ENCODE measurements at places on chromosomes 6 and 20.

DNA sequence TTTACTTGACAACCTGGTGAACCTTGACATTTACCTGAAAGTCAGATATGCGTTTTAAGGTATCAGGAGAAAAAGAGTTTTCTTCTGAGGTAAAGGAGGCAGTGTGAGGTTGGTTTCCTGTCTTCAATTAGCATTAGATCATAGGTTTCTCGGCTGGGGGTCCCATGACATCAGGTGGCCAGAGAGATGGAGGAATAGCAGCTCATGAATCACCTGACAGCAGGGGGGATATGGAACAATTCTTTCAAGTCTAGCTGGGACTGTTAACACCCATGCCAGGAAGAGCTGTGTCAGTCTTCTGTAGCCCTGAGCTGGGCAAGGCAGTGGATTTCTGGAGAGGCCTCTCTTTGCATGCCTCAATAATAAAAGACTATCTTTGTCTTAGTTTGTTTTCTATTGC lies 108.0 kb upstream of the TMEM170B start:
- DNase-seq: no peak

GRCh38 chr6:143685653-143686052 lies 7.9 kb downstream of the PHACTR2 start:
- no peak for DNase-seq

- DNase-seq: no peak
These were observed 102.7 kb upstream of the CNKSR3 start for GRCh38 chr6:154613137-154613676.

DNA sequence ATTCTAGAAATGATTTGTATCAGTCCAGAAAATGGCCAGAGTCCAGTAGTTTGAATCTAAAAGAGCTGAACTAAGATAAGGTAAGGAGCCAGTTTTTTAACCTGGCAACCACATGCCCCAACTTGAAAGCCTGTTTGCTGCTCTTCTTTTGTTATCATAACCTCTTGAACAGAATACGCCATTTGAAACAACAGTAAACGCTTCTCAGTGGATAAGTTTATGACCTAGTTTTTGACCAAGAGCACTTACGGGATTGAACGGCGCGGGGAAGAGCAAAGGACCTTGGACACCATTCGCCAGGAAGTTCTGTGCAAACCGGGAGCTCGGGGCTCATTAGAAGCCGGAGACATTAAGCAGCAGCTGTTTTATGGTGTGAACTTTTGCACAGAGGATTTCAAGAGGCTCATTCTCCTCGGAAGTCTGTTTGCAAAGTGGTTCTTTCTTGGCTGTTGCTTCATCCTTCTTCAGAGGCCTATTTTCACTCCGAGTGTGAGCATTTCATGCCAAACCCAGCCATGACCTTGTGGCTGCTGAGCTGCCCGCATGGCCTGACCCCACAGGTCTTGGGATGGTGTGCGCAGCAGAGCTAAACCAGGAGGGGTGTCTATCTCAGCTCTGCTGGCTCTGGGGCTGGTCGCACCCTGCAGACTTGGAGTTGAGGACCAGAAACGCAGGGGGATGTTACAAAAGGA lies 215.1 kb downstream of the SOX4 start:
- DNase-seq: no peak

DNA sequence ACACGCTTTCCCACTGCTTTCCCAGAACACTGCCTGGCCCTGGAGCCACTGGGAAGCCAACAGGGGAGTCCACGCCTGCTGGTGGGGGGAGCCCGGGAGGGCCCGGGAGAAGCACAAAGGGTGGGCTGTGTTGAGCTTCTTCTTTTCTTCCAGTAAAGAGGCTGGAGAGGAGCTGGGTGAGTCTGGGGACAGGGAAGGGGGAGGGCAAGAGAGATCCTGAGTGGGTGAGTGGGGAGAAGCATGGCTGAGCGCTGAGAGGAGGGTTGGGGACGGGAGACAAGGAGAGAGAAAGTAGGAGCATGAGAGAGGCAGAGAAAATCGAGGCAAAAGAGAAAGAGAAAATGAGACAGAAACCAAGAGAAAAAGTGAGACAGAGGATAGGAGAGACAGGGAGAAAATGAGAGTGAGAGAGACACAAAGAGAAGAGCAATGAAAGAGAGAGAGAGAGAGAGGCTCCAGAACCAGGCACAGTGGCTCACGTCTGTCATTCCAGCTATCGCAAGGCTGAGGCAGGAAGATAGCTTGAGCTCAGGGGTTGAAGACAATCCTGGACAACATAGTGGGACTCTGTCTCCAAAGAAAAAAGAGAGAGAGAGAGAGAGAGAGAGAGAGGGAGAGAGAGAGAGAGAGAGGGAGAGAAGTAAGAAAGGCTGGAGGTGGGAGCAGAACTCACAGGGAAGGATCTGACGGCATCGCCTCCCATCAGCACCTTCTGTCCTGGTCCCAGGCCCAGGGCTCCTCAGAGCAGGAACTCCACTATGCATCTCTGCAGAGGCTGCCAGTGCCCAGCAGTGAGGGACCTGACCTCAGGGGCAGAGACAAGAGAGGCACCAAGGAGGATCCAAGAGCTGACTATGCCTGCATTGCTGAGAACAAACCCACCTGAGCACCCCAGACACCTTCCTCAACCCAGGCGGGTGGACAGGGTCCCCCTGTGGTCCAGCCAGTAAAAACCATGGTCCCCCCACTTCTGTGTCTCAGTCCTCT lies 2.0 kb downstream of the LST1 start:
- no peak for DNase-seq

DNA sequence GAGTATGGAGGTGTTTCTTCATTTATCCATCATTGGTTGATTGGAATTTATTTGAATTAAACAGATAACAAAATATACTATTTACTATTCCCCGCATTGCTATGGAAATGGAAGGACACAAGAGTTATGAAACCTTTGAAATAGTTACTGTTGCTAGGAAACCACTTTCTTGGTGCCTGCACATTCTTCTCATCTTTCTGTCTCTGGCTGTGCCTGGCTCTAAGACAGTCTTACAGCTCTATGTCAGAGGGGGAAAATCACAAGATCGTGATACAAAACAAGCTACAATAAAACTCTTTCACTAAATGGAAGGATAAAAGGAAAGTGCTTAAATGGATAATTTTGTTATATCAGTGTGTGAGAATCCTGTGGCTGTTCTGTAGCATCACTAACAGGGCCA lies 453.0 kb downstream of the LMBRD1 start:
- no peak for DNase-seq

GRCh38 chr20:36815454-36816091 lies 42.0 kb upstream of the DSN1 start:
- DNase-seq: no peak

DNA sequence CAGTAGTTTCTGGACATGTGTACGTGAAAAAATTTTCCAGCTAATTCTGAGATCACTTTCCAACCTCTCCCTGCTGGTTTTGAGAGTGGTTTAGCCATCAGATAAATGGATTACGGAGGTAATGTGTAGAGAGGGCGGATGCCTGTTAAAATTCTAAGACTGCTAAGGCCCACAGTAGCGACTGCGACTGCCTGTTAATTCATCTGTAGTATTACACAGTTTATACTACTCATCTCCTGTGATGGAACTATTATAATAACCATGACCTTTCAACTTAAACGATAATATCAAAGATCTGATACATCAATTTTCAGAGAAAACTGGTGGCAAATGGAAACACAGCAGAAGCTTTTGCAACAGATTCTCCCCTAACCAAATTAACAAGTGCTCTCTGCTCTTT lies 102.3 kb downstream of the IRF4 start:
- DNase-seq: no peak

GRCh38 chr6:64214373-64214772 lies 578.8 kb downstream of the PHF3 start:
- DNase-seq: no peak

DNA sequence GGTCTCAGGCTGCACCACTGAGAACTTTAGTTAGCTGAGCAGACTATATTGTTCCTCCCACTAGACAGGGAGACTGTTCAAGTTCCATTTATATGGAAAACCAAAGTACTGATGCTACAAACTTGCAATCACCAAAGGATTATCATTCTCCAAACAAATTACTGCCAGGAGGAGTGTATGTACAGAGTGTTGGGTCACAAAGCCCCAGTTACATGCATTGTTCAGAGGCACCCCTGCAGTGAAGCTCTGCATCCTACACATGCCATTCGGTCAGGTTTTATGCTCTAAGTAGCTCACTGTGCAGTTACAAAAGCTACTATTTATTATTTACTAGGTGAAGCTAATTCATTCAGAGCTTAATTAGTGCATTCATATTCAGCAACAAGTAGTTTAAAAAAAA lies 75.8 kb downstream of the SMLR1 start:
- no peak for DNase-seq

- no peak for DNase-seq
These were observed 31.3 kb downstream of the MBOAT1 start for GRCh38 chr6:20180935-20181334.

DNA sequence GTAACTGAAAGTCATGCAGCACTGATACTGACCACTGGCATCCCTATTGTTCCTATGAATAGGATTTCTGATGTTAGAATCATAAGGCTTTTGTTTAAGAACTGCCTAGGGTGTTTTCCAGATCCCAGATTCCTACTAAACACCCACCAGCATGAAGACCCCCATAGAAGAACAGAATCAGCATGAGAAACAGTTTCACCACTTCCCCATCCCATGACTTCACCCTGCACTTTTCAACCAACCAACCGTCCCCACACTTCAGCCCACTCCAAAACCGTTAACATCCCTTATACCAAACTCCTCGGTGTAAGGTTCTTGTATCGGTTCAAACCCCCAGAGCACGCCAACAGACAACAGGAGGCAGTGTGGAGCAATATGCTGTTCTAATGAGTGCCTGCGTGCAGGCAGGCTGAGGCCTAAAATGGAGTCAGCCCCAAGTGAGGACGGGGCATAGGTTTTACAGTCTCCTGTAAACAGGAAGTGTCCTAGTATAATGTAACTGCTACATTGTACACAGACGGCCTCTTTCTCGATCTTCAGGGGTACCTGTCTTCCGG lies 11.4 kb upstream of the SSTR4 start:
- no peak for DNase-seq

DNA sequence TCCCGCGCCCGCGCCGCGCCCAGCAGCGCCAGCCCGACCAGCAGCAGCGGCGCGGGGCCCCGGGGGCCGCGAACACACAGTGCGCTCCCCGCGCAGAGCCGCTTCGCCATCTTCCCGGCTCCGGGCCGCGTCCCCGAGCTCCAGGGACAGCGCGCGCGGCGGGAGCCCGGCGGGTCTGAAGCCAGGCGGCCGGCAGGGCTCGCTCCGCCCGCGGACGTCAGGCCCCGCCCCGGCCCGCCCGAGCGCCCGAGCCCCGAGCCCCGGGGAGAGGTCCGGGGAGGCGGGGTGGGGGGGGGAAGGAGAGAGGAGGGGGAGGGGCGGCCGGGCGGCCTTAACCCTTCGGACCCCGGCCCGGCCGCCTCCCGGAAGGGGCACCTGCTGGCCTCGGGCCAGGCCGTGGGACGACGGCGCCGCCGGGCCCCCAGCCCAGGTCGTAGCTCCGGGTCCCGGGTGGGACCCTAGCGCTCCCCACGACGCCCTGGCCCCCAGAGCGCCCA lies at the start of gene LAMA5:
LAMA5 (minus strand) TSS at position 177 of the 497 bp plus-strand sequence; CDS start at position 110, 67 bp downstream.
- no peak for DNase-seq

GRCh38 chr6:134346932-134347545 lies 29.1 kb upstream of the SGK1 start:
- no peak for DNase-seq

DNA sequence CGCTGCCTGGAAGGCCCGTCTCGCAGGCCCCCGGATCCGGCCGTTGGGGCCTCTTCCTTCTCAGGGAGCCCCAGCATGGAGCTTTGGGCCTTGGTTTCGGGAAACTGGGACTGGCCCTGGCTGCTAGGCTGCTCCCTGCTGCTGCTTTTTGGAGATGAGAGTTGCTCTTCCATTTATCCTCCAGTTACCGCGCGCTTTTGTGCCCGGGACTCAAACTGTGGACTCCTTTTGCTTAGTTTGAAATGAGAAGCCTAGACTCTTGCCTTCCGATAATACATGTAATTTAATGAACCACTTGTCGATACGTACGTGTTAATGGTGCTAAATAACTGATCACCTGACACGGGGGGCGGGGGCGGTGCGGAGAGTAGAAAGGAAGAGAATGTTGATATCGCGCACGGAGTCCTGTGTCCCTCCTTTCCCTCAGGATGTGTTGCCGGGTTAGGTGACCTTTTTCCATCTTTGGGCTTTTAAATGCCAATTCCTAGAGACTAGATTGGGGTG lies 968 bp downstream of the PHF3 start:
- peak; percentile 48 for DNase-seq

DNA sequence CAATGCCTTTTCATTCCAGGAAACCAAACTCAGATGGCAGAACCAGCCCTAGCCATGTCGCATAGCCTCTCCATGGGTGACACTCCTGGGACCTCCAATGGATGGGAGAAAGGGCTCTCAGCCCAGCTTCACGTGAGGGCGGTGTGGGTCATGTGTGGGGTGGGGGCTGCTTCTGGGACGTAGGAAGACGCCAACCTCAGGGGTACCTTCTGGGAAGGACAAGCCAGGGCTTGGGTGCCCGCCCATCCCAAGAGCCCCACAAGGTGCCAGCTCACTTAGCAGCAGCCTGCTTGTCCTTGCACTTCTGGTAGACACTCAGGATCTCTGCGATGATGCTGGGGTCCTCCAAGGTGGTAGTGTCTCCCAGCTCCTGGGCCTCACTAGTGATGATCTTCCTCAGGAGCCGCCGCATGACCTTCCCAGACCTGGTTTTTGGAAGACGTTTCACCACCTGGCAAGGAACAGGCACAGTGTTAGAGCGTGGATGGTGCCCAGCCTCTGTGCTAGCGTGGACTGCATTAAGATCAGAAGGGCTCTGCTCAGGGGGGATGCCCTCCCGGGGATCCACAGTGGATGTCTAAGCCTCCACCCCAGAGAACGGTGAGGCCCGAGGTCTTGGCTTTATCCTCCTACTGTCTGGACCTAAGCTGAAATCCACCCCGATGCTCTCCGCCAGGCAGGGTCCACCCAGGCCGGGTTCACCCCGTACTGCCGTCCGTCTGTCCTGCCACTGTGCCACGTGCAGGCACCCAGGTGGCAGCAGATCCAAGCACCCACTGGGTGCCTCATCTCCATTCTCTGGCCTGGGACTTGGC lies 15.1 kb upstream of the APMAP start:
- DNase-seq: no peak

- DNase-seq: peak; percentile 4
These were observed 75.4 kb upstream of the TMEM244 start for GRCh38 chr6:129936329-129937165.

DNA sequence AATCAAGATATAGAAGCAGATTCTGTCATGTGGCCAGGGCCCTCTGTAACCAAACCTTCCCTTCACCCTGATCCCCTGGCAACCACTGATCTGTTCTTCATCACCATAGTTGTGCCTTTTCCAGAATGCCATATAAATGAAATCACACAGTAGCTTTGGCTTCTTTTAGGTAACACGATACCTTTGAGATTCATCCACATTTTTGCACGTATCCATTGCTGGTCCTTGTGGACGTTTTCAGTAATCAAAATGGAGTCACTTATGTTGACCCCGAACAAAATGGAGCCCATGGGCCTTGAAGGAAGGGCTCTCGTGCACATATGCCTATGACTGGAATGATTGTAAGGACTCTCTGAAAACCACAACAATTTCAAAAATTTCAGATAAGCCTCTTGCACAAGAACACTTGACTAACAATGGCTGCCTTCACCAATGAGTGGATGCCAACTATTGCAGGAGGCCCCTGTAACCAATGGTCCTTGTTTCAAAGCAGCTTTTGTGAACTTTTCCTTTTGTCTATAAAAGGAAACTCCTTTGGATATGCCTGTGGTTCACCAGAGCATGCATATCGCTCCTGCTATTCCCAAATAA lies 84.3 kb upstream of the RALY start:
- DNase-seq: no peak

Data from T-helper 22 cell (primary cell).